ENCODE measurements at places on chromosomes 7 and 10.
A peak's percentile ranks its signal among the peaks of the same experiment; 100 is the strongest.

- no peak for DNase-seq
Observed at GRCh38 chr10:73644767-73645166, 3.5 kb upstream of the MYOZ1 start.

DNA sequence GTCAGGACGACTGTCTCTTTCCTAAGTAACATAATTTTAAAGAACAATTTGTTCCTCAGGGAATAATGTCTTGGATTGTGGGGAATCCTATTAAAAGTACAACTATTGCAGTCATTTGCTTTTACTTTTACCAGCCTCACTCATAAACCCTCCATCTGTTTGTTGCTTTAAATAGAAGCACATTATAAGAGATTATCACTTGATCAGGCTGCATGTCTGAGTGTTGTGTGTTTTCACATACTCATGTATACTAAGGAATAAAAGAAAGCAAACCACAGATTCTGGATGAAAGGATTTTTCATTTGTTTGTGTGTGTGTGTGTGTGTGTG, 1077.8 kb downstream of the KCNMA1 start:
- DNase-seq = no peak

GRCh38 chr10:106795619-106796018, 368.9 kb downstream of the SORCS1 start:
- DNase-seq = no peak

DNA sequence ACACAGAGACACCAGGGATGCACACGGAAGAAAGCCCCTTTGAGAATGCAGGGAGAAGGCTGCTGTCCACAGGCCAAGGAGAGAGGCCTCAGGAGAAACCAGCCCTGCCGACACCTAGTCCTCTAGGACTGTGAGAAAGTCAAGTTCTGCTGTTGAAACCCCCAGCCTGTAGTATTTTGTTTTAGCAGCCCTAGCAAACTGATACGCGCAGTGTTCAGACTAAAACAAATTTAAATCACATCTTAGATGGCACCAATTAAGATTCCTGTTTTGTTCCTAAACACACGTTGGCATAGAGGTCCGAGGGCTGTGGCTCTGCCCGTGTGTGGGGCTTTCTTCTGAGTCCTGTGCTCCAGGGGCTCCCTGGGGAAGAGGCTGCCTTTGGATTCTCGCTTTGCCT, 21.7 kb downstream of the LMTK2 start:
- DNase-seq = no peak

DNA sequence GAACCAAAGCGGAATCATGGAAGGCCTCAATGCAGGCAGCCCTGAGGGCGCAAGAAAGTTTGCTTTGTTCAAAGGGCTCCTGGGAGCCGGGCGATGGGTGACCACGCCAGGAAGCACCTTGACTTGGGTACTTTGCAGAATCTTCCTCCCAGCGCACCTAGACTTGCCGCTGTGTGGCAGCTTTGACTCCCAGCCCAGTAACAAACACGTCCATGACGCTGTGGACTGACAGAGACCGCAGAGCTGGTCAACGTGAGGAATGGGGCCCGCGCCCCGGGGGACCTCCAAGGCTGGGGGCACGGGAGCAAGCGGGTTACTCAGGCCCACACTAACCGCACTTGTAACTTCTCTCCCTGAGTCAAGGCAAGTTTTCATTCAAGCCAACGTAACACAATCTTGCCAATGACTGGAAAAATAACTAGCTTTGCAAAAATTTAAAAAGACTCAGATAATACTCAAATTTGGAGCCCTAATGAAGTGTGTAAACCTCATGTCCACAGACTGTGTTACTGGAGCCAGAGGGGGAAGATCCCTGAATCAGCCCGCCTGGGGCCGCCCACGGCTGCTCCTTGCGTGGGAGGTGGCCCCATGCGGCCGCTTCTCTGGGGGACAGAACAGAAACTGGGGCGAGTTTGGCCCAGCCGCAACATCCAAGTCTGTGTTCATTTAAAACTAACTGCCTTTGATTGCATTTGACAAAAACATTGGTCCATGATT, 130.8 kb downstream of the DNAJB6 start:
- no peak for DNase-seq

GRCh38 chr10:102450374-102451104, 804 bp downstream of the C10orf95 start:
- no peak for DNase-seq

GRCh38 chr7:39027491-39027890, 49.8 kb downstream of the POU6F2 start:
- DNase-seq = no peak

DNA sequence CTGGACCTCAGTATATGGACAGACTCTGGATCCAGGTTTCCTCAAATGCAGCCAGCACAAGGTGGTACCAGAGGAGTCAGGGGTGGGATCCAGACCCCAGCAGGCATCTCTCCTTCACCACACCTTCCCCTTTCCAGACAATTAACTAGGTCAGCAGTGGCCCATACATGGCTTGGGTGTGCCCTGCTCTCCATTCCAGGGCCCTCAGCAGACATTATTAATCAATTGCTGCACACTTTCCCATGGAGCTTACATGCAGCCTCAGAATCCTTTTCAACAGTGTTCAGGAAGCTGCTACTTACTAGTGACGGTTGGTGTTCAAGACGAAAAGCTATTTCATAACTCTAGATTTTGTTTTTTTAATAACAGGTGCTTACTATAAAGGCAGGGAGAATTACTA, 6.0 kb downstream of the COL13A1 start:
- DNase-seq = no peak

GRCh38 chr7:44772867-44773266, 23.6 kb upstream of the PPIA start:
- DNase-seq = no peak

GRCh38 chr7:27688646-27689045, 26.0 kb upstream of the HIBADH start:
- no peak for DNase-seq

DNA sequence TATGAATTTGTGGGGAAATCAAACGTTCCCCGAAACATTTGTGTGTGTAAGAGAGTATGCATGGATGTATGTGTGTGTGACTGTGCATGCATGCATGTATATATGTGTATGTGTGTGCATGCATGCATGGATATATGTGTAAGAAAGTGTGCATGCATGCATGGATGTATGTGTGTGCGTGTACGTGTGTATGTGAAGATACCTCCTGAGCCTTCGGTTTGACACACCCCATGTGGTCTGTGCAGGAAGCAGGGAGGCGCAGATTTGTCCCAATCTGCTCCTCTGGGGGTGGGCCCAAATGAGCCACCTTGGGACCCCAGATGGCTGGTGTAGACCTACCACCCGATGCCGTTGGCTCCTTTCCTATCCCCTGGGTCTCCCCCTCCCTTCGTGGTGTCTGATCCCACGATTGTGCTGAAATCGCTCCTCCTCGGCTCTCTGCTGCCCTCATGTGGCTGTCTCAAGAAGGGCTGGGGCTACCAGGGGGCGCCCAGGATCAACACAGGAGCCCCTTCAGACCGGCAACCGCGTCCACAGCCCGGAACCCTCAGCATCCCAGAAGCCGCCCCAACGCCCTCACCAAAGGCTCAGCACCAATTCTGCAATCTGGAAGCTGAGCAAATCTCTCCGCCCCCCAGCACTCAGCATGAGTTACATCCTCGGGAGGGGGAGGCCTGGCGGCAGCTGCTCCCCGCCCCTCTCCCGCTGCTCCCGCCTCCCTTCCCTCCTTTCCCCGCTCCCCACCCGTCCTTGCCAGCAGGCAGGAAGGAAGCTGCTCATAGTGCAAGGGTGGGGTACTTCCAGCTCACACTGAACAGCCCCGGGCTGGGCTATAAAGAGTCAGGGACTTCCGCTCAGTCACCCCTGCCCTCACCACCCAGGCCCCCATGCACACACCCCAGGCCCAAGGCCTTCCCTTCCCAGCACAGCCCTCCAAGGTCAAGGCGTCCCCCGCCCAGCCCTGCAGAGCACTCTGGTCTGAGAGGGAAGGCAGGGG, 2.3 kb upstream of the NOS3 start:
- no peak for DNase-seq

GRCh38 chr10:24962995-24963394, 10.6 kb upstream of the PRTFDC1 start:
- DNase-seq = no peak

DNA sequence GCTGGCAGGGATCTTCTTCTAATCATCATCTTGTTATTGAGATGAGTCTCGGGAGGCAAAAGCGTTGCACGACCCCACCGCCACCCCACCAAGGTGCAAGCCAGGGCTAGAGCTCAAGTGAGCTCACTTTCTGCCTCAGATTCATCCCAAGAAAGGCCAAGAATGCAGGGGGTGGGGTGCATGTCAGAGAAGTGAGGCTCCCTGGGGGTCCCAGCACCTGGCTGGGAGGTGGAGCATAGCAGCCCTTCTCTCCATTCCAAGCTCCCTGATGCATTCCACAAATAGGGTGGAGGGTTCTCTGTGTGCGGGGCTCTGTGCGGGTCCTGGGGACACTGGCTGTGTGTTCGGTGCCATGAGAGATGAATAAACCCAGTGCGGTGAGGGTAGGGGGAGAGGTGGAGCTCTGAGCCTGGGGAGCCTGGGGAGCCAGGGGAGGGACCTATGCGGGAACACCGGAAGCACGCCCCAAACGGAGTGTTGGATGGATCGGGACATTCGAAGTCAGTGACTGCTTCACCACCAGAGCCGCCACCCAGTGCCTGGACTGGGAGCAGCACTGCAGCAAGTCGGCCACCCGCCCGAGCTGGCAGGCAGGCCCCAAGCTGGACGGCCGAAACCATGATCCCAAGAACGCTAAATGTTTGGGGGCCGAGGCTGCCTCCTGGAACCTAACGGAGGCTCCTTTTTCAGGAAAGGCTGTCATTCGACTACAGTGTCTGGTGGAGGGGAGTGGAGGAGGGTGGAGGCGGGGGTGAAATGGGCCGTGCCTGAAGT, 17.9 kb upstream of the HMX3 start:
- no peak for DNase-seq

- DNase-seq = no peak
Observed at GRCh38 chr10:71399946-71400345, 3.2 kb downstream of the CDH23 start.

GRCh38 chr7:36129048-36129534, 24.0 kb upstream of the EEPD1 start:
- no peak for DNase-seq

- no peak for DNase-seq
Observed at GRCh38 chr7:151311294-151311864, 30.2 kb upstream of the NUB1 start.

DNA sequence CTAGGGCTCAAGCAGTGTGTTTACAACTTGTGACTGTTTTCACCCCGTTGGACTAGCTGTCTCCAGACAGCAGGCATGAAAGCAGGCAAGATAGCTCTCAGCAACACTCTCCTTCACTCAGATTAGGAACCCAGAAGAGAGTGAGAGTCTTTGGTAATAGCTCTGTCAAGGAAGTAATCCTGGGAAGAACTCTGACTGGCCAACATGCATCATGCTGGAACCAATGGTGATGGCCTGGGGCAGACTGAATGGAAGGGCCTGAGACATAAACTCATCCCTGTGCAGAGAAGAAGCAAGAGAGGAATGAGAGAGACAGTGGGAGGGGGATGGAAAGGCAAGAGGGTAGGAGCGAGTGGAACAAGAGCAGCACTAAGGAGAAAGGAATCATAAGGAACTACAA, 48.9 kb downstream of the AKR1D1 start:
- no peak for DNase-seq

DNA sequence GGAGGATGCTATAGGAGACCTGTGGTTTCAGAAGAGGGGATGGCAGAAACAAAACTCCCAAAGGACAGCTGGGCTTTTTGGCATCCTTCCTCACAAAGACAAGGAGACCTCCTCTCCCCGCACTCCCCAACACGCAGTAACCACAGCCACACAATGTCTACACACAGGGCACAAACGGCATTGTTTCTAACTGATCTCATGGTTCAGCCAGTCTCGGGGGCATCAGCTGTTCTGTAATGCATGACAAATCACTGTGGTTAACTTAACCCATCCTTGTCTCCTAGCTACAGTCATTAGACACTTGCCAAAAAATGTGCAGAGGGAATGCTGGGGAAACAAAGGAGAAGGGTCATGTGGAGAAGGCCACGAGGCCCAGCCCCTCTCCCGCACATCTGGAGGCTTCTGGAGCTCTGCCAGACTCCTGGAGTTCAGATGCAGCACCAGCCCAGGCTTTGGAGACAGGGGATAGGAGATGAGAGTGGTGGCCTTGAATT, 7.6 kb upstream of the ADAMTS14 start:
- peak; percentile 99 for DNase-seq

Measured in GM04503 (cell line).